ENCODE measurements at places on chromosomes 2 and 18. TPM values are rescaled to one million over a fixed set of nuclear protein-coding genes. Genes with fewer than 3 reads are reported as not detected.

Gene ORC4
- 49.2 TPM for total RNA-seq

- no peak for DNase-seq
These were observed 165.6 kb downstream of the INHBB start for GRCh38 chr2:120511536-120511935.

DNA sequence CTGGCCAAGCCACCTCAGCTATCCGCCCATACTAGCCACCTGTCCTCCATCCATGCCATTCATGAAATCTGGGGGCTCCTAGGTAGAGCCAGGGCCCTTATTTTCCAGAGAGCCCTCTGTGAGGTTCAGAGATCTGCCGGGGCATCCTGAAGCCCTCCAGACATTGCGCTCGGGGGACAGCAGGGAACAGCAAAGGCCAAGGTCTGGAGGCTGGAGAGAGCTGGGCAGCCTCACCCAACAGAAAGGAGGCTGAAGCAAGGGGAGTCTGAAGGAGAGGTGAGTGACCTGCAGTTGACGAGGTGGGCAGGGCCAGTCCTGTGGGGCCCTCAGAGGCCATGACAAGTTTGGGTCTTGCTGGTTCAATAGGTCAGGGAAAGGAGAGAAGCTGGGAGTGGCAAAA is 8.6 kb upstream of the DES start:
- no peak for DNase-seq

DNA sequence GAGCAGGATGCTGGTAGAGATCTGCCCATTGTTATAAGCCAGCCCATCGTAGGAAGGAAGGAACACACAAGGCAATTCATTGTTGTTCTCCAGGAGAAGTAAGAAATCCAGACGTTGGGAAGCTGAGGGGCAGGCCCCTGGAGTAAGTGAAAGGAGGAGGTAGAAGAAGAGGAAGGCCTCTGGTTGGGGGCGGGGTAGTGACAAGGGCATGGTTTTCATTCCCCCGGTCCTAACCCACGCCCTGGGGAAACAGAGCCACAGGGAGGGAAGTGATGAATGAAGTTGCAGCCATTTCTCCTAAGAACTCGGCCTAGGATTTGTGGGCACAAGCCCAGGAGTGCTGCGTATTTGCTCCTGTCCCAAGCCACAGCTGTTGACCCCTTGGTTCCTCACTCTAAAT is 18.0 kb downstream of the LBH start:
- no peak for DNase-seq

Gene CDH19
- total RNA-seq = 12.1 TPM

DNA sequence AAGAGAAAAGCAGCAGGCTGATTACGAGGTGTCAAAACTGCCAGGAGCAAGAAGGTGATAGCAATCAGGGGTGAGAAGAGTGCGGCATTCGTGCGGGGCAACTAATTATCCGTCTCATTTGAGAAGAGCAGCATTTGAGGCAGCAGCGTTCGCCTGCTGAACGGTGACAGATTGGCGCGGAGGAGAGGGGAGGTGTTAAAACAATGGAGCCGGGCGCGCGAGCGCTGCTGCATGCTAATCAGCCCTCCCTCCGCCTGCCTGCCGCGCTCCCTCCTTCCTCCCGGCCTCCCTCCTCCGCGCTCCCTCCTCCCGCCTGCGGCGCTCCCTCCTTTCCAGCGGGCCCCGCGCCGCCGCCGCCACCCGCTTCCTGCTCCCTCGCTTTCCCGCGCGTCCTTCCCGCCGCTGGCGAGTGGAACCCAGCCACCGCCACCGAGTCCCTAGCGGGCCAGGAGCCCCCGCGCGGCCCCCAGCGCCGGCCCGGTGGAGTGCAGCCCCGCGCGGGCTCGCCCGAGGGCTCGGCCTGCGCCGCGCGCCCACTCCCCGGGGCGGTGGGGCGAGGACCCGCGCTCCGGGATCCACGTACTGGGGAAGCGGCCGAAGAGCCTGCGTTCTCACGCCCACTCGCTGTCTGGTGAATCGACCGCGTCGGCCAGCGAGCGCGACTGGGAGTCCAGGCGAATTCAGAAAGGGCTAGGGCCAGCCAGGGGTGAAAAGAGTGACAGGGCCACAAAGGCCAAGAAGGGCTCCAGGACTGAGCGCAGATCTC is 69.5 kb upstream of the PSMD14 start:
- DNase-seq = peak; percentile 83

Gene LRRTM4
- 0.69 TPM for total RNA-seq

Gene FHOD3
- total RNA-seq = 347 TPM

DNA sequence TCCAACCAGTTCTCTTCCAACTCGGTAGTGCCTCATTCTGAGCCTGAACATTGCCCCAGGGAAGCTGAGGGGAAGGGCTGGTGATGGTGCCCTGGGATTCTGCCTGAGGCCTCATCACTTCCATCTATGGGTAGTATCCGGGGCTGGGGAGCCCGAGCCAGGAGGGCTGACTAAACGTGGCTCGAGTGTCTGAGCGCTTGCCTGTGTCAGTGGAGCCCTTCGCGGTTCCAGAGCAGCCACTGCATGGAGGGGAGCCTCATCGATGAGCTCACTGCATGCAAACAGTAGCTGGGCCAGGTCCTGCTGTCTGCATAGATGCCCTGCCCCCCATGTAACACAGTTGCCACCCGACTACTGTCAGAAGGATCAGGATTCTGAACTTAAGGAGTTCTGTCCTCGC is 129.3 kb downstream of the GLI2 start:
- DNase-seq = peak; percentile 27

- no peak for DNase-seq
These were observed 40.6 kb upstream of the FN1 start for GRCh38 chr2:215476424-215476823.

DNA sequence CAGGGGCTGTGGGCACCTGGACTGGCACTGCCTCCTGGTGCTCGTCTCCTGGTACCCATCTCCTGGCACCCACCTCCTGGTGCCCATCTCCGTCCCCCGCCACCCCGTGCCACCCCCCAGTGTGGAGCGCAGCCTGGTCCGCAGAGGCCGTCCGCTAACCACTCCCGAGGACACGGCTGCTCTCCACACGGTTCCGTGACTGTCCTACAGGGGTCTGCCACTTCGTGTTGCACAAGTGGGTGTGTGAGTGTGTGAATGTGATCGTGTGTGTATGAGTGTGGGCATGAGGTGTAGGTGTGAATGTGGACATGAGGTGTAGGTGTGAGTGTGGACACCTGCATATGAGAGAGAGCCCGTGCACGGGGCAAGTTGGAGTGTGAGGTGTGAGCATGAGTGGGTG is 119.4 kb upstream of the HS6ST1 start:
- DNase-seq = no peak

DNA sequence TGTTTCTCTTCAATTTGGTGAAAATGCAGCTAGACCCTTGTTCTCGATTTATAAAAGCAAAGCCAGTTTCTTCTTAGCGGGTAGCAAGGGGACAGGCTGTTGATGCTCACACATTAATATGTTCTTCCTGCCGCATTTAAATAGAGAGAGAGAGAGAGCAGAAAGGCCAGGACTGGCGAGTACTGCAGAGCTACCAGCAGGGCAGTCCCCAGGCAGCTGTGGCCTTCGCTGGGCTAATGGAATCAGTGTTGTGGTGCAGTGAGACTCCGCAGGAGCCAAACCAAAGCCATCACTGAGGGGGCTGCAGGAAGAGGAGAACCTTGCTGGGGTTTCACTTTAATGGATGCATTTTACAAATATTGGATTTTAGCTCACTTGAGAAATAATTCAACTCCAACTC is 223.6 kb downstream of the ACTR3 start:
- no peak for DNase-seq
